ENCODE measurements at places on chromosomes 1 and 21. TPM values are rescaled to one million over a fixed set of nuclear protein-coding genes. Genes with fewer than 3 reads are reported as not detected.

DNA sequence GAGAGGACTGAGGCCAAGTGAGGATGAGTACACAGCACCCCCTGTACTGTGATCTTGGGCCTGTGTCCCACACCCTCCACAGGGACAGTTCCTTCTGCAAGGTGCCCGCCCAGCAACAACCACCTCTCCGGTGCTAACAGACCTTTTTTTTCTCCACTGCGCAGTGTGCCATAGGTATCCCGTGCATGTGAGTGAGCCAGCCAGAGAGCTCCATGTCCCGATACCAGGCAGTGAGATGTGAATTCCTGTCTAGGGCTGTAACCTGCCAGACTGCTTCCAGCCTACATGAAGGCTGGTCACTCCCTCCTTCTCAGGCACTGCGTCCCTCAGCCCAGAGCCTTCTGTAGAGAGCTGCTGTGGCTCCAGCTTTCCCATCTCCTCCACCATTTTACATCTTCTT, 56.9 kb downstream of the PCBP3 start:
- DNase-seq: no peak
- no peaks in the 10 kb centered on the region for H3K27me3 ChIP-seq
- peaks cover 13% of the 10 kb centered on the region for H3K4me1 ChIP-seq
- H3K27ac ChIP-seq: no peak overlapping the region
- H3K36me3 ChIP-seq: no peaks in the 10 kb centered on the region

Gene KANK4
- not detected for total RNA-seq

DNA sequence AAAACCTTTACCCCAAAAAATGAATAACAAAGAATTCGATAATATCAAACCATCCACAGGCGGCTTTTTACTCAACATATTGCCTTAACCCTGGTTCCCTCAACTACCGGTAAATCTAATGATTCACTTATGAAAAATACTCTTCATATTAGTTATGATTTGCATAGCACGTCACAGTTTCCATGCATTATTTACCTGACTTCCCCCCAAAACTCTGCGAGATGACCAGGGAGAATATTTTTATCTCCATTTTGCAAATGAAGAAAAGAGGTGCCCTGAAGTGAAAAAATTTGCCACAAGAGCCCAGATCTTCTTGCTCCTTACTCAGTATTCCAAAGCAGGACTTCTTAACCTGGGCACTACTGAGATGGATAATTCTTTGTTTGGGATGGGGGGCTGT, 2.9 kb downstream of the JAK1 start:
- H3K27me3 ChIP-seq: no peaks in the 10 kb centered on the region
- H3K4me1 ChIP-seq: peaks cover 53% of the 10 kb centered on the region
- H3K36me3 ChIP-seq: no peaks in the 10 kb centered on the region
- peak overlapping the region; percentile 18 for H3K27ac ChIP-seq
- peak overlapping the region; percentile 89 for H3K4me3 ChIP-seq

DNA sequence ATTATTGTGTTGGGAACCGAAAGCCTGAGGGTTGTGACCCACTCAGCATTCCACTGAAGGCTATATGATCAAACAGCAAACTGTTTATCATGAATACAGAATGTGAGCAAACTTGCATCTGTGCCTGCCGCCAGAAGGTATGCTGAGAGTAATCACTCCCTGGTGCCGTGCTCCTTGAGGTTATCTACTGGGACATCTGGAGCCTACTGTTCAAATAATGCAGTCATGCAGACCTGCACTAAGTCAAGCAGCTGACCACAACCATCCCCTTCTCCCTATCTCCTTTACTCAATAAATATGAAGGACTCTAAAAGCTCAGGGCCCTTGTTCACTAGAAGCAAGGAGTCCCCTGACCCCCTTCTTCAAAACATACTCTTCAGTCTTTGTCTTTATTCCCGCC, 13.5 kb downstream of the GSTM5 start:
- no peak overlapping the region for H3K4me3 ChIP-seq
- H3K27ac ChIP-seq: no peak overlapping the region
- no peak for DNase-seq
- H3K4me1 ChIP-seq: no peaks in the 10 kb centered on the region

- no peaks in the 10 kb centered on the region for H3K36me3 ChIP-seq
- H3K4me1 ChIP-seq: no peaks in the 10 kb centered on the region
- no peak overlapping the region for H3K4me3 ChIP-seq
- no peak for DNase-seq
- H3K27me3 ChIP-seq: peaks cover 5% of the 10 kb centered on the region
- no peak overlapping the region for H3K27ac ChIP-seq
These were observed 17.4 kb upstream of the SHE start for GRCh38 chr1:154519591-154519991.

- no peaks in the 10 kb centered on the region for H3K4me1 ChIP-seq
- H3K4me3 ChIP-seq: no peak overlapping the region
- no peaks in the 10 kb centered on the region for H3K36me3 ChIP-seq
- no peaks in the 10 kb centered on the region for H3K27me3 ChIP-seq
These were observed 17.0 kb upstream of the TRIM45 start for GRCh38 chr1:117138561-117138960.

DNA sequence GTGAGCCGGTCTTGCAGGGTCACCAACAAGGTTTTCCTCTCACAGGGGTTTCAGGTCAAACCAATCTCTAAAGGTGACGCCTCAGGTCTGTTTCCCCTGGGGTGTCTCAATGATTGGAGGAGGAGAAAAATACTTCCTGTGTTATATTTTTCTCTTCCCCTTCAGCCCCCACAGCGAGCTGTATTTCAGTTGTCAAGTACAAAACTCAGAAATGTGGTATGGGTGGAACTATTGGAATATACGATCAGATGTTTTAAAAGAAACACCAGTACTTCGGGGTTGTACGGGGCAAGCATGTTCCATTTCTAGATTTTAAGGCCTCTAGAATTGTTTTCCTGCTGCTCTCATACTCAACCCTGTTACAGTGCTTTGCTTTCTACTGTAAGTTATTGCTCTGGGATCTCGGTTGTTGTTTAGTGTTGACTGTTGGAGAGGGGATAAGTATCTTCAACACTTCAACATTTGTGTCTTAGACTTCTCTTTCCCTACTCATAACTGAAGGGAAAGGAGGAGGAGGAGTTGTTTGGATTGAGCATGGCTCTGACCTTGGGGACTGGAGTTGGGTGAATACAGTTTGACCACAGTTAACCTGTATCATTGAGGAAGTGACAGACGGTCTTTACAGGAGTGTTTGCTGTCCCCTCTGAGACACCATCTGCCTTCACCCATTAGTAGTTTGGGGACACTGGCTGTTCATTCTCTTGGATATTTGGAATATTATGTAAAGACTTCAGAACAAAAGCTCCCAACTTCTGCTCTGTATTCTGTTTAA, 2.0 kb downstream of the MAPKAPK2 start:
- peaks cover 4% of the 10 kb centered on the region for H3K36me3 ChIP-seq
- no peaks in the 10 kb centered on the region for H3K27me3 ChIP-seq
- H3K27ac ChIP-seq: peak overlapping the region; percentile 78
- H3K4me3 ChIP-seq: peak overlapping the region; percentile 91

- H3K27ac ChIP-seq: no peak overlapping the region
- H3K27me3 ChIP-seq: no peaks in the 10 kb centered on the region
- DNase-seq: no peak
These were observed 186.8 kb upstream of the EDN2 start for GRCh38 chr1:41671116-41671755.

Gene ACOT11
- total RNA-seq: 0.50 TPM

- no peaks in the 10 kb centered on the region for H3K36me3 ChIP-seq
These were observed 37.2 kb upstream of the HNRNPU start for GRCh38 chr1:244901400-244902015.

Gene OR2T29
- not detected for total RNA-seq

Gene FNBP1L
- 1.1 TPM for total RNA-seq

DNA sequence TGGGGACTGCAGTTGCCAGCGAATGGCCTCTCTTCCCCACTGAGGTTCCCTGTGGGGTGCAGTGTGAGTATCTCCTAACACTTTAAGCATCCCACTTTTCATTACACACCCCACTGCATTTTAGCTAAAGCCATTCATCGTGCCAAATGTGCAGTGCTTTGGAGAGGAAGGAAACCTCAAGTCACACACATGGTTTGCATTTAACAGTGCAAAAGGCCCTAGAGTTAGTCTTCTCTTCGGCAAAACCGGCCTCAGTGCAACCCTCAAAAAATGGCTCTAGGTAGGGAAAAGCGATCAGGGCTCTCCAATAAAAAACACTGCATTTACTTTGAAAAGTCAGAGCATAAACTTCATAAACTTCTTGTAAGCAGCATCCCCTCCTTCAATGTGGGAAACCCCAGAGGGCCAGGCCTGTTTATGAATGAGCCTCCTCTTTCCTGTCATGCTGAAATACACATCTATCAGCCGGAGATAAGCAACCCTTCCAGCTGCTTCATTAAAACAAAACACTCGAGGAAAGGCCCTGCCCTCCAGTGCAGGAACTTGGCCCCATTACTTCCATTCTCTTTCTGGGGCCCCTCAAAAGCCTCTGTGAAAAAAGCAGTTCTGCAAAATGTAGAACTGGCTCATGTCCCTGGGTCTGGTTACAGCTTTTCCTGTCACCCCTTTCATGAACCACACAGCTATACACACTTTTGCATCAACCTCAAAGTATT, 184.0 kb downstream of the CDC7 start:
- H3K4me1 ChIP-seq: peaks cover 15% of the 10 kb centered on the region
- H3K27ac ChIP-seq: no peak overlapping the region
- DNase-seq: peak; percentile 8
- no peak overlapping the region for H3K4me3 ChIP-seq
- no peaks in the 10 kb centered on the region for H3K27me3 ChIP-seq

- peaks cover 25% of the 10 kb centered on the region for H3K36me3 ChIP-seq
- H3K27me3 ChIP-seq: no peaks in the 10 kb centered on the region
- peaks cover 25% of the 10 kb centered on the region for H3K4me1 ChIP-seq
- no peak overlapping the region for H3K27ac ChIP-seq
These were observed 5.7 kb downstream of the KRTCAP2 start for GRCh38 chr1:155167166-155168104.

- no peak overlapping the region for H3K4me3 ChIP-seq
- H3K27me3 ChIP-seq: no peaks in the 10 kb centered on the region
- H3K4me1 ChIP-seq: peaks cover 69% of the 10 kb centered on the region
- H3K36me3 ChIP-seq: no peaks in the 10 kb centered on the region
- H3K27ac ChIP-seq: no peak overlapping the region
These were observed 17.0 kb downstream of the DHRS3 start for GRCh38 chr1:12600880-12601633.

Gene INSRR
- not detected for total RNA-seq

Gene ANGPTL1
- not detected for total RNA-seq

DNA sequence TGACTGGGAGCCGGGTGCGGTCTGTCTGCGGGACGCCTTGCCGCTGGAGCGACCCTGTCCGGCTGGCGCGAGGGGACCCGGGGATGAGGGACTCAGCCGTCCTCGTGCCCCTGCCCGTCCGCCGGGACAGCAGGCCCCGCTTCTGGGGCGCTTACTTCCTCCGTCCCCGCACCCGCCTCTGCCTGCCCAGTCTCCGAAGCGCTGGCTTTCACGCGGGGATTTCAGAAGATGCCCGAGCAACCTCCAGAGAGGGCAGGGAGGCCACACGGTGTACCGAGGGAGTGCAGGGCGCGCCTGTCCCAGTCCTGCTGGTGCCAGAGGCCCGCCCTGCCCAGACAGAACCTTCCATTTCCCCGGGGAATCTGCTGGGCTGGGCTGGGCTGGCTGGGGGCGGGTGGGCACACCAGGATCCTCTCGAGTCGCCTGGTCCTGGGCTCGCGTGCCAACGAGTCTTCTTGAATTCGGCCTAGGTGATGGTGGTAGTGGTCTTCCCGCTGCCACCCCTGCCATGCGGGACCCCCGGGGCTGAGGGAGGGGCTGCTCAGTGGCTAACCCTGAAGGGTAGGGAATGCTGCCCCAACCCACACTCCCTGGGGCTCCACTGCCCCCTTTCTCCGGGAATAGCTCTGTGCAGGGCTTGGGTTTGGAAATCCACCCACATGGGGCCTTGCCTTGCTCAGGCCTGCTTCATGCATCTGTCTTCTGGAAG, 2.5 kb upstream of the TRPM2 start:
- DNase-seq: no peak
- peaks cover 51% of the 10 kb centered on the region for H3K4me1 ChIP-seq
- no peaks in the 10 kb centered on the region for H3K36me3 ChIP-seq
- no peak overlapping the region for H3K27ac ChIP-seq
- peaks cover 15% of the 10 kb centered on the region for H3K27me3 ChIP-seq

DNA sequence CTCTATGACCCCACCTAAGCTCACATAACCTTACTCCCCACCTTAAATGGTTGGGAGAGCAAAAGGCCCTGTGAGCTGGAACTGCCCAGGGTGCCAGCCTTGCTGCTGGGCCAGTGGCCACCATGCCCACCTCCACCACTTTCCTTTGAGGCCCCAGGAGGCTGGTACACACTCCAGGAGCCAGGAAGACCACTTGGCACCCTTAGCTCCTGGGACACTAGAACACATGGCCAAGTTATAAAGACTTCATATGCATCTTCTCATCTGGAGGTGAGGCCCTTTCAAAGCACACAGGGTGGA, 21.9 kb downstream of the CAPZB start:
- H3K27ac ChIP-seq: peak overlapping the region; percentile 42
- peaks cover 9% of the 10 kb centered on the region for H3K36me3 ChIP-seq
- no peak for DNase-seq

- H3K27ac ChIP-seq: no peak overlapping the region
- peak overlapping the region; percentile 25 for H3K4me3 ChIP-seq
- DNase-seq: peak; percentile 30
- peaks cover 6% of the 10 kb centered on the region for H3K4me1 ChIP-seq
- no peaks in the 10 kb centered on the region for H3K36me3 ChIP-seq
These were observed 431 bp downstream of the MAP1LC3C start for GRCh38 chr1:241998412-241998921.

DNA sequence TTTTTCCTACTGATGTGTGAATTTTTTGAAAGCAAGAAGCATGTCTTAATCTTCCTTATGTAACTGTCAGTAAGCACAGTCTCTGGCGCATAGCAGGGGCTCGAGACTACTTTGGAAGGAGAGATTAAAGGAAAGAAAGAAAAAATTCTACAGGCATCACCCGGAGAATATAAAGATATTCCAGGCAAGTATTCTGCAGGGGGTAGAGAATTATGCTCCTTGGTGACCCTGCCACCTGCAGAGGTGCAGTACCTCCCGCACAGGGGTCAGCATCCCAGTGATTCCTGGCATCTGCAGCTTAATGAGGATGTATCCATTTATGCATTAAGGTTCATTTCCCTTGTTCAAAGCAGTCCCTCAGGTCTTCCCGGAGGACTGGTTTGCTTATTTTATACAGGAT, 87.6 kb upstream of the WLS start:
- no peak overlapping the region for H3K27ac ChIP-seq
- DNase-seq: no peak
- no peaks in the 10 kb centered on the region for H3K4me1 ChIP-seq
- H3K27me3 ChIP-seq: no peaks in the 10 kb centered on the region
- H3K36me3 ChIP-seq: no peaks in the 10 kb centered on the region

All from CD4-positive, alpha-beta T cell (primary cell).